ENCODE measurements at places on chromosomes 13 and 19.

DNA sequence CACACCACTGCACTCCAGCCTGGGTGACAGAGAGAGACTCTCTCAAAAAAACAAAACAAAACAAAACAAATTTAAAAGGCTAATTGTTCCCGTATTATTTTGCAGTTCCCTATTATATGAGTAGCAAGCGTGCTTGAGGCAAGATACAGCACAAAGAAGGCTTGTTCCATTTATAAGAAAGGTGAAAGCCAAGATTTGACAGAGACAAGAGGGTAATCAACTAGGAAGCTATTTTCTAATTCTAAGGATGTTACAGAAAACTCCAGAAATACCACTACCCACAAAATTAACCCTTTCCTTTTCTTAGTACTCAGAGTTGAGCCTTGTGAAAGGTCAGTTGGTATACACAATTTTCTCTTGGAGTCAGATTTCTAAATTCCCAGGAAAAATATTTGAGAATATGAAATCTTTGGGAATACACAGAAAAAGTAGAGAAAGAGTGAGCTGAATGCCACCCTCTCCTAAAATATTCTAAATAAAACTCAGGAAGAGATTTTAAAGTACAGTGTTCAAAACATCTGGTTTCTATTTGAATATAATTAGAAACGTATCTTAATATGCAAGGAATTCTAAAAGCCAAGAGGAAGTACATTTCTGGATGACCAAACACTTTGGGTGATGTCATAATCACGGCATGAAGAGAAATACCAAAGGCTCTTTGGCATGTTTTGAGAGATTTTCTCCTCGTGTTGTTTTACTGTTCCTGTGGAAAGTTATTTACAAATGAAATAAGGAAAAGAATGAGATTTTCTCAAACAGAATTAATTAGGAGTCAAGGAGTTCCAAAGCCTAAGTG, 63.0 kb upstream of the FLT1 start:
- DNase-seq, result no peak

GRCh38 chr13:26179344-26179743, 42.8 kb downstream of the RNF6 start:
- no peak for DNase-seq

- DNase-seq, result no peak
Observed at GRCh38 chr13:40170091-40170490, 496.4 kb downstream of the FOXO1 start.

DNA sequence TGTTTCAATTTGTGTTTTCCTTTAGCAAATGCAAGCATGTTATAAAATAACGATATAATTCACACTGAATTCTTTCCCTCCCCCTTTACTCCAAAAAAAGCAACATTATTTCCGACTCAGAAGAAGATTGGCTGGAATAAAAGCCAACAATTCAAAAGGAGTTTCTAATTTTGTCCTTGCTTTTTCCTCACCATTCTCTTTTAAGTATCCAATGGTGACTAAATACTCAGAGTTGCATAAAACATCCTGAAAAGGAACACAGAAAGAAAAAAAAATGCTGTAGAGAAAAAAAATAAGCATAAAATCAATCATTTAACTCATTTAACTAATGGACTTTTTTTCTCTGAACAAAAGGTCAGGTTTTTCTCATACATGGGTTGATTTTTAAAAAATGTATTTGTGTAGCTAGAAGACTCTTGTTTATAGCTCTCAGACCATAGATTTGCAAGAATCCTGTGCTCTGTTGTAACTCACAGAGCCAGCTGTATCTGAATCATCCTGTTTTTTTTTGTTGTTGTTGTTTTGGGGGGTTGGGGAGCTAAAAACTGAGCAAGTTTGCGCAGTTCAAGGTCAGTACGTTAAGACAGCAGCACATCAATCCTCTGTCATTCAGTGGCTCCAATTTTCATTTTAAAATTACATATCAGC, 108.1 kb downstream of the PCDH17 start:
- no peak for DNase-seq

GRCh38 chr13:33657274-33657673, 160.7 kb upstream of the RFC3 start:
- no peak for DNase-seq

- no peak for DNase-seq
Observed at GRCh38 chr13:101523154-101524131, 71.0 kb downstream of the ITGBL1 start.

DNA sequence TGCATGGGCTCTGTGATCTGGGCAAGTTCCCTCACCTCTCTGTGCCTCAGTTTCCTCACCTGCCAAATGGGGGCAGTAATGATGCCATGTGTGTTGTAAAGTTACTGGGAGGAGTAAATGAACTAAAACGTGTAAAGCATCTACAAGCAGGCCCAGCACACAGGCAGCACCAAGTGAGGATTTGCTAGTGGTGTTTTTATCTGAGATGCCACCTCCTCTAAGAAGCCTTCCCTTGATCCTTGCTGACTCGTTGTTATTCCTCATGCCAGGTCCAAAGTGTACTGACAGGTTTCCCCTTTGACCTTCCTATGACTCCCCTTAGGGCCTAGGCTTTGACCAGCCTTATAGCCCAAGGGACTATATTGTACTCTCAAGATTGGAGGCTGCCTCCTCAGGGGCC, 1.5 kb upstream of the UQCRFS1 start:
- DNase-seq, result no peak

DNA sequence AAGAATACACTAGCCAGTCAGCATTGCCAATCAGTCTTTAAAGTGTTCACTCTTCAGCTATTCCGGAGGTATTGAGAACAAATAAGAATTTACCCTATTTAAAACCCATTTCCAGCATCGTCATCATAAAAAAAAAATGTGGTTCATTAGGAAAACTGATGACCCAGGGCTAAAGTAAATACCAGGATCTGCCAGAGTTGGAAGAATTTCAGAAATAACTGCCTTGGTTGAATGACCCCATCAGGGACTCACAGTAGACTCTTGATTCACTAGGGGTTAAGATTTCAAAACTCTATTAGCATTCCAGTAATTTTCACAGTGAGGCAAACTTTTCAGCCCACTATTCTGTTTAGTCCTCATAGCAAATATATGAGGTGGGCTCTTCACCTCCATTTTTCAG, 377.0 kb downstream of the ITGBL1 start:
- DNase-seq, result no peak

GRCh38 chr13:96785986-96786385, 208.3 kb downstream of the OXGR1 start:
- no peak for DNase-seq

- DNase-seq, result no peak
Observed at GRCh38 chr13:103039183-103039582, 27.0 kb downstream of the SLC10A2 start.
